Stimulated activated CD8-positive, alpha-beta memory T cell treated with anti-CD3 and anti-CD28 coated beads, Interleukin-15, amount 100 ng/mL, for 48 hours (primary cell): ENCODE measurements at places on chromosomes 1 and 21.

GRCh38 chr1:25944986-25945385 is 38.8 kb upstream of the STMN1 start:
- no peak for DNase-seq

- DNase-seq = no peak
These were observed 36.3 kb downstream of the DHCR24 start for GRCh38 chr1:54850737-54851136.

GRCh38 chr1:20732071-20732587 is 374 bp downstream of the SH2D5 start:
- DNase-seq = peak; percentile 58

DNA sequence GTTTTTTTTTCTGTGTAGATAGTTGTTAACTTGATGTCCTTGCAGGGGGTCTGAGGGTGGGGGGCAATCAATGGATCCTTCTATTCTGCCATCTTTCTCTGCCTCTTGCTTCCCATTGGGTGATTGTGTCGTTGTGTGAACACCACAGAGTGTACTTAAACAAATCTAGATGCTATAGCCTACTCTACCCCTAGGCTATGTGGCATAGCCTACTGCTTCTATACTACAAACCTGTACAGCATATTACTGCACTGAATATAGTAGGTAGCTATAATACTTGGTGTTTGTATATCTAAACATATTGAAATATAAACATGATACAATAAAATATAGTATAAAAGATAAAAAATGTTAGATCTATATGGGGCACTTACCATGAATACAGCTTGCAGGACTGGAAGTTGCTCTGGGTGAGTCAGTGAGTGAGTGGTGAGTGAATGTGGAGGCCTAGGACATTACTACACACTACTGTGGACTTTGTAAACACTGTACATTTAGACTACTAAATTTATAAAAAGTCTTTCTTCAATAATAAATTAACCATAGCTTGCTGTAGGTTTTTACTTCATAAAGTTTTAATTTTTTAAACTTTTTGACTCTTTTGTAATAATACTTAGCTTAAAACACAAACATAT is 105.4 kb downstream of the CENPF start:
- DNase-seq = no peak

- no peak for DNase-seq
These were observed 44.3 kb downstream of the DISP3 start for GRCh38 chr1:11523261-11523660.

- peak; percentile 14 for DNase-seq
These were observed 126.9 kb upstream of the ERRFI1 start for GRCh38 chr1:8152731-8153702.

GRCh38 chr1:7644961-7645750 is 125.9 kb upstream of the VAMP3 start:
- no peak for DNase-seq

- DNase-seq = no peak
These were observed 664 bp downstream of the BACE2 start for GRCh38 chr21:41168391-41169257.
